Lower lobe of right lung (tissue), 2 donors: ENCODE measurements at places on chromosomes 7 and 10. TPM values are rescaled to one million over a fixed set of nuclear protein-coding genes. Genes with fewer than 3 reads are reported as not detected.

The ALOX5 gene
- 222 TPM for total RNA-seq

The ZNF804B gene
- not detected for total RNA-seq

GRCh38 chr7:143296686-143297085, 8.5 kb downstream of the CASP2 start:
- H3K4me3 ChIP-seq = no peak overlapping the region
- no peaks in the 10 kb centered on the region for H3K27me3 ChIP-seq
- H3K4me1 ChIP-seq = peaks cover 22% of the 10 kb centered on the region
- peaks cover 100% of the 10 kb centered on the region for H3K36me3 ChIP-seq
- DNase-seq = no peak

- no peaks in the 10 kb centered on the region for H3K4me1 ChIP-seq
- H3K27ac ChIP-seq = no peak within 1 kb of the TSS
- DNase-seq = no peak
- H3K4me3 ChIP-seq = no peak within 1 kb of the TSS
- no peaks in the 10 kb centered on the region for H3K27me3 ChIP-seq
- H3K36me3 ChIP-seq = peaks cover 7% of the 10 kb centered on the region
These were observed at the start of gene ZNF117 for GRCh38 chr7:64990936-64991335. TSS of gene ZNF117 (minus strand) at chr7:64991036.

- no peak for DNase-seq
- no peaks in the 10 kb centered on the region for H3K36me3 ChIP-seq
- H3K27me3 ChIP-seq = no peaks in the 10 kb centered on the region
These were observed 16.7 kb upstream of the AZGP1 start for GRCh38 chr7:99992330-99993038.

DNA sequence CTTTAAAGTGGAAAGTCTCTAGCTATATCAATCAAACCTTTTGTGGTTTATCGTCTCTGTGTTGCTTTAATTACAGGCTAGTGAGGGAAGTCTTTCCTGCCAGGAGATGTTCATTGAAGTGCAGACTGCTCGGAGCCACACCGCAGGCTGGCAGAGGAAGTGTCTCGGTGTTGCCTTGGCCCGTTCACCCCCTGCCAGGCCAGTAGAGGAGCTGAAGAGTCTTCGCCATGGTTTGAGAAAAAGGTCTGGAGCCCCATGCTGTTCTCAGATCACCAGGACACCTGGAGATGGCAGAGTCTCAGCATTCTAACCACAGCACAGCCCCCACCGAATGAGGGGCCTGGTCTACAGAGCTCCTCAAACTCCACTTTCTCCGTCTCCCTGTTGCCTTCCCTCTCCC, 275.9 kb upstream of the PLPP4 start:
- H3K36me3 ChIP-seq = no peaks in the 10 kb centered on the region
- H3K27me3 ChIP-seq = no peaks in the 10 kb centered on the region
- no peak for DNase-seq
- H3K4me3 ChIP-seq = no peak overlapping the region
- H3K27ac ChIP-seq = no peak overlapping the region

DNA sequence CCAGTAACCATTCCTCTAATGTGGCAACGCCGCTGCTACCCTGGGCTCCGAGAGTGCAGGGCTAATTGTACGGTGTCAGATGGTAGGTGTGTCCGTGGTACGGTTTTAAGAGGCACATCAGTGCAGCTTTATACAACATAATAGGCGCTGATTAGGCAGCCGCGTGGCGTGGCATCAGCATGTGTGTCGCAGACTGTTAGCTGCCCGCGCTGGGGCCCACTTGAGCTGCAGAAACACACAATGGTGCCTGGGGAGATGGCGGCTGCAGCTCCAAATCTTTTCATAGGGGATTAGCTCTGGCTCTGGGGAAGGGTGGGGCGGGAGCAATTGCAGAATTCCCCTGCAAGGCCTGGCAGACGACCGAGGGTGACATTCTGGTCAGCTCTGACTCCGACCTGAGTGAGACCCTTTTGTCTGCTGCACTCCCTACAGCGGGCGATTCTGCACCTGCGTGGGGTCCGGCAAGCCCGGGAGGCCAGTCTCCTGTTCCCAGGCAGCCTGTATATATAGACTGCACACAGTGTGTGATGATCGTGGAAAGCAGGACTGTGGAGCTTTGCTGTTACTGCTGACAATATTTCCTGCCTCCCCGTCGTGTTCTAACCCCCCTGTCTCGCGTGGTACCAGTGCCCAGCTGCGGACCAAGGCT, 722.7 kb upstream of the CELF2 start:
- H3K27ac ChIP-seq = no peak overlapping the region
- no peak overlapping the region for H3K4me3 ChIP-seq
- no peak for DNase-seq
- no peaks in the 10 kb centered on the region for H3K27me3 ChIP-seq
- H3K4me1 ChIP-seq = no peaks in the 10 kb centered on the region
